ENCODE measurements at places on chromosomes 12 and 14.

- no peak for DNase-seq
These were observed 5.8 kb upstream of the OVCH1 start for GRCh38 chr12:29503283-29503682.

- DNase-seq, result no peak
These were observed 18.6 kb downstream of the GSTZ1 start for GRCh38 chr14:77339407-77339806.

GRCh38 chr12:91896286-91897024, 249.2 kb downstream of the BTG1 start:
- DNase-seq, result no peak

DNA sequence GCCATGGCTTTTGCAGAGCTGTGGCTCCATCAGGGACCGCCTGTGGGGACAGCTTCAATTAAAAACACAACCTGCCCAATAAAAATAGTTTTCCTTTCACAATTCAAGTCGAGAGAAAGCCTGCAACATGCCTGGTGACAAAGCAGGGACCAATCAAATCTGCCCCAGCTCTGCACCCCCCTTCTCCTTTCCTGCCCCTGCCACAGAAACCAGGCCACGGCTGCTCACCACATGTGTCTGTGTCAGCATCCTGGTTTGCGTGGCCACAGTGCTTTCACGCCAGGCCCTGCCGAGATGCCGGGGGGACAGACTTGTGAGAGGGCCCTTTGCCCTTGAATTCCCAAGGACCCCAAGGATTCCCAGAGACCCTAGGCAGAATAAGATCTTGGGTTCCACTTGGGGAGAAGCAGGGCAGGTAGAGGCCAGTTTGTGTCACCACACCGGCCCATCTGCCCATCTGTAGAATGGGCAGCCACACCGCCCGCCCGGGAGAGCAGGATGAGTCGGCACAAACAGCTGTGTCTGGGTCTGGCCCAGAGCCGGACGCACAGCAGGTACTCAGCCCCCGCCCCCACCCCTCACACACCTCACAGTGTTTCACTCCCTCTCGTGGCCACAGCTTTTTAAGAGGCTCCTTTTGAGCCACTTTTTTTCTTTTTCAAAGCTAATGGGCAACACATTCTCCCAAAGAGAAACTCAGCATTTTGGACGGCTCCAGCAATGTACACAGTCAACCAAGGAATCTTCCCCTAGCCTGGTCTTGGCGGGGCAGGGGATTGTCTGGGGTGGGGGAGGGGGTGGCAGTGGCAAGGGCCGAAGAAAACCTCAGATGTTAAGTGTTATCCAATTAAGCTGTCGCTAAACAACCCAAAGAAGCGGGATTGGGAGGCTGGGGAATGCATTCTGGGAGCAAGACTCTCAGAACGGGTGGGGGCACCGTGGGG, 41.5 kb downstream of the BCL11B start:
- peak; percentile 91 for DNase-seq

DNA sequence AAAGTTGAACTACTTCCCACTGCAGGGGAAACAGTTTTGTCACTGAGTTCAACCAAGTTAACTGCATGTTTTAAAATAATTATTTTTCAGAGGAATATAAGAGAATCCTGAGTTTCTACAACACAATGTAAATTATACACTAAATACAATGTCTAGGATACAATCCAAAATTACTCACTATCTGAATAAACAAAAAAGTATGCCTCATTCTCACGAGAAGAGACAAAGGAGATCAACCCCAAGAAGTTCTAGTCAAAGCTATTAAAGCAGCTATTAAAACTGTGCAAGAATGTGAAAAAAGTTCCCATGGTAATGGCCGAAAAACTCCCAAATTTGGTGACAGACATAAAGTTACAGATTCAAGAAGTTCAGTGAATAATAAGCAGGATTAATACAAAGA, 8.8 kb upstream of the KCNK13 start:
- no peak for DNase-seq

GRCh38 chr12:4143896-4144295, 129.7 kb upstream of the CCND2 start:
- peak; percentile 67 for DNase-seq

DNA sequence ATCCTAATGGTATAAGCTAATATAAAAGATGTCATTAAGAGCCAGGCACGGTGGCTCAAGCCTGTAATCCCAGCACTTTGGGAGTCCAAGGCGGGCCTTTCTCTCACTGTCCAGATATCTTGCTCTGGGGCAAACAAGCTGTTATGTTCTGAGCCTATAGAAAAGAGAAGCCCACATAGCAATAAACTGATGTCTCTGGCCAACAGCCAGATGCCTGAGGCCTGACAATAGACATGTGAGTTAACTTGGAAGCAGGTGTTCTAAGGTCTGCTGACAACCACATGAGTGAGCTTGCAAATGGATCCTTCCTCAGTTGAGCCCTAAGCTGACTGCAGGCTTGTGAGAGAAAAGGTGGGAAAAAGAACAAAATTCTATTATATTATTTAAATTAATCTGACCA, 25.0 kb downstream of the YAF2 start:
- DNase-seq, result no peak

DNA sequence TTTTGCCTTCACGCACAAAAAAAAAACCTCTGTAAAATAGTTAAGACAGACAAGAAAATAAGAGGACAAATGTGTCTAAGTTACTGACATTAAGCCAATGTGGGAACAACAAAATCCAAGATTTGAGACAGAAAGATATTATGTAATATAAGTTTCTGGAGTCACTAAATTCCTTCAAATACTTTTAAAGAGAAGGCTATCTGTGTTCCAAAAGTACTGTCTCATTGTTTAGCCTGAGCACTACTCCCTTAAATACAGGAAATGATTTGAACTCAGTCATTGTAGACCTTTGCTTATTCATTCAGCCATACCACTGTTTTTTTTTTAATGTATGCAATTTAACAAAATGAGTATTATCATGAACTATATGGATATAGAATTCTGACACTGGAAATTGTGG, 82.7 kb upstream of the KITLG start:
- DNase-seq, result no peak

GRCh38 chr14:103198131-103199105, 75.2 kb downstream of the TNFAIP2 start:
- DNase-seq, result no peak

- DNase-seq, result no peak
These were observed 27.6 kb downstream of the EVL start for GRCh38 chr14:100092832-100093231.

GRCh38 chr12:31900271-31900670, 58.9 kb upstream of the RESF1 start:
- no peak for DNase-seq

GRCh38 chr14:88352698-88353097, 29.6 kb upstream of the KCNK10 start:
- no peak for DNase-seq

GRCh38 chr12:62267480-62267879, 7.3 kb downstream of the USP15 start:
- no peak for DNase-seq

- peak; percentile 71 for DNase-seq
These were observed 594 bp downstream of the ARHGDIB start for GRCh38 chr12:14960548-14961465.

GRCh38 chr14:68694516-68695235, 98.2 kb downstream of the ZFP36L1 start:
- DNase-seq, result no peak

DNA sequence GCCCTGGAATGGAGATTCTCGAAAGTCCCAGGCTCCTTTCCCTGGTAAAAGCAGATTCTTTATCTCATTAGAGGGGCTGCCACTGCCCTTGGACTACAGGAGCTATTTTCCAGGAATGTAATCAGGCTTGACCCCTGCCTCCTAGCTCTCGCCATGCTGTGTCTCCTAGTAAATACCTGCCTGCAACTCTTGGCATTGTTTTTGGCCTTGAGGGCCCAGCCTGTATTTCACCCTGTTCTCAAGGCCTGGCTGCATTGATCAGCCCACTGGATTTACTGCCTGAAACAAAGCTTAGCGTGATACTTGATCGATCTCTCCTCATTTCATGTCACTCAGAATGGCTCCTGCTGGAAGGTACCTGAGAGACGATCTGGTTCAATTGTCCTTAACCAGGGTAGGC, 273.7 kb downstream of the CACNA1C start:
- no peak for DNase-seq

DNA sequence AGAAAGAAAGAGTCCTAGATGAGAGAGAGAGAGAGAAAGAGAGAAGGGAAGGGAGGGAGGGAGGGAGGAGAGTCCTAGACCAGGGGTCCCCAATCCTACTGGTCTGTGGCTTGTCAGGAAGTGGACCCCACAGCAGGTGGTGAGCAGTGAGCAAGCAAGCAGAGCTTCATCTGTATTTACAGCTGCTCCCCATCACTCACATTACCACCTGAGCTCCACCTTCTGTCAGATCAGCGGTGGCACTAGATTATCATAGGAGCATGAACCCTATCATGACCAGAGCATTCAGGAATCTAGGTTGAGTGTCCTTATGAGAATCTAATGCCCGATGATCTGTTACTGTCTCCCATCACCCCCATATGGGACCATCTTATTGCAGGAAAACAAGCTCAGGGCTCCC, 39.2 kb upstream of the AMN1 start:
- DNase-seq, result no peak

GRCh38 chr12:69884386-69884785, 59.4 kb downstream of the MYRFL start:
- DNase-seq, result no peak

DNA sequence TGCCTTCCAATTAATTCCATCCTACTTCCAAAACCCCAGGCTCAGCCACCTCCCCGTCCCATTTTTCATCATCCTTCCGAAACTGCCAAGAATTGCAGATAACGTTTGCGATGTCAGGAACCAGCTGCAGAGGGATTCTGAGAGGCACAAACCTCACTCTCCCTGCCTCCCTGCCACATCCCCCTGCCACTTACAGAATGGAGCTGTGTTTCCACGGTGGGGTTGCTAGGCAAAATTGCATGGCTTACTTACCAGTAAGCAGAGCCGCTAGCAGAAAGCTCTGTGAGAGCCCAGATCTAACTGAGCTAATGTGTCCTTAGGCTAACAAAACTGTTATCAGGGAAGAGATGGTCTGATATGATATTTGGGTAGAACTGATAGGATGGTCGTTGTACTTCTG, 127.4 kb downstream of the KCNK10 start:
- DNase-seq, result no peak

GRCh38 chr14:104820669-104821228, 19.8 kb downstream of the ZBTB42 start:
- DNase-seq, result no peak

DNA sequence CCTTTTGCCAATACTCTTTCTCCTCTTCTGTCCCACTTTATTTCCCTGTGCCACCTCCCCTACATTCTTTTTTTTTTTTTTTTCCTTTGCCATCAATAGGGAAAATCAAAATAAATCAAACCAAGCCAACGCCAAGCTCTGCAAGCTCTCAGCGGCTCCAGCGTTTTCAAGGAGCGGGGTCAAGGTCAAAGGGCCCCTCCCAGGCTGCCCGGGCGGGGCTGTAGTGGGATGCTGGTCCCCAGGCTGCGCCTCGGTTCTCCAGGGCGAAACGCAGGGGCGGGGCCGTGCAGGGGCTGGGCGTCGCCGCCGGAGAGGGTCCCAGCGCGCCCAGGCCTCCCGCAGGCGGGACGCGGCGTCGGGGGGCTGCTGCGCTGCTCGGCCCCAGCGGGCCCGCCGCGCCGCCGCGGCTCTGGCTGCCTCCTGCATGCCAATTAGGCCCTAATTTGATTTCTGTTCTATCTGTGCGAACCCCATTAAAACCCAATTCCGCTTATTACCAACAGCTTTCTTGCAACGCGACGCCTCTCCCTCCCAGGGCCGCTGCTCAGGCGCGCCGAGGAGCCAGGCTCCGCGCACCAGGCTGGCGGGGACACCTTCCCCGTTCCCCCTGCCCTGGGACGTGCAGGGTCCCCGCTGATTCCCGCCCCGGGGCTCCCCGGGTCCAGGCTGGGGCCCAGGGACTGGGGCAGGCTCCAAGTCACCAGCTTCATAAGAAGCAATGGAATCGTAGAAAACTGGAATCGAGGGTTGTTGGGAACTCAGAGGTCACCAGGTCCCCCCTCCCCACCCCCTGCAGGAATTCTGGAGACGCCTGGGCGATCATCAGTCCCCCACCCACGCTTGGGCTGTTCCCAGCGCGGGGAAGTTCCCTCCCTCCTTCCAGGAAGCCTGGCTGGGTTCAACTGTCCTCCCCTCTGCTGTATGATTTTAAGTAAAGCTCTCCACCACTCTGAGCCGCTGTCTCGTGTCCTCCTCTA, 50.7 kb upstream of the MAP1LC3B2 start:
- peak; percentile 23 for DNase-seq

DNA sequence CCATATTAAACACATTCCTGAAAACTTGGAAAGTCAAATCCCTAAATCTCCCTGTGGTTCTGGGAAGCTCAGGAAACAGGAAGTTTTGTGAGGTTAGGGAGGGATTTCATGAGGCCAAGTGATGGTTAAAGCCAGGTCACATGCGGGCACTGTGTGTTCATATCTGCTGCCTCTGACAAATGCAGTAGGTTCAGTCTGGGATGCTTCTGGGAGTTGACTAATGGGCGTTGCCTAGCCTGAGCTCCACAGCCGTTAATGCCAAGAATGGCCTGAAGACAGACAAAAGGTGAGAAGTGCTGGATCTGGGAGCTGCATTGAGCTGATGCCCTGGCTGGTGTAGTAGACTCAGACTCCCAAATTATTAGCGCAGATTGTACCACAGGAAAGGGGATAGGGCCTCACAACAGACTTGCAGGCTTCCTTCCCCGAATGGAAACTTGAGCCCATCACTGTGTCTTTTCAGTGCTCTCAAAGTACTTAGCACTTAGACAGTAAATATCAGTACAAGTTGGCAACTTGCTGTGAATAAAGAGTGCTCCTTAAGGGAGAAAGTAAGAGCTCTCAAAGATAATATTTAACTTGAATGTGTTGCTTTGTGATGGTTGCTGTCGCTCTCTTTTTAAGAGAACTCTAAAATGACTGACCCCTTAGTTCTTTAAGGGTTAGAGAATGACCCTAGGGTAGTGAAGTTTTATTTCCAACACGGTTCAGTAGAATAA, 17.3 kb downstream of the GSG1 start:
- no peak for DNase-seq

DNA sequence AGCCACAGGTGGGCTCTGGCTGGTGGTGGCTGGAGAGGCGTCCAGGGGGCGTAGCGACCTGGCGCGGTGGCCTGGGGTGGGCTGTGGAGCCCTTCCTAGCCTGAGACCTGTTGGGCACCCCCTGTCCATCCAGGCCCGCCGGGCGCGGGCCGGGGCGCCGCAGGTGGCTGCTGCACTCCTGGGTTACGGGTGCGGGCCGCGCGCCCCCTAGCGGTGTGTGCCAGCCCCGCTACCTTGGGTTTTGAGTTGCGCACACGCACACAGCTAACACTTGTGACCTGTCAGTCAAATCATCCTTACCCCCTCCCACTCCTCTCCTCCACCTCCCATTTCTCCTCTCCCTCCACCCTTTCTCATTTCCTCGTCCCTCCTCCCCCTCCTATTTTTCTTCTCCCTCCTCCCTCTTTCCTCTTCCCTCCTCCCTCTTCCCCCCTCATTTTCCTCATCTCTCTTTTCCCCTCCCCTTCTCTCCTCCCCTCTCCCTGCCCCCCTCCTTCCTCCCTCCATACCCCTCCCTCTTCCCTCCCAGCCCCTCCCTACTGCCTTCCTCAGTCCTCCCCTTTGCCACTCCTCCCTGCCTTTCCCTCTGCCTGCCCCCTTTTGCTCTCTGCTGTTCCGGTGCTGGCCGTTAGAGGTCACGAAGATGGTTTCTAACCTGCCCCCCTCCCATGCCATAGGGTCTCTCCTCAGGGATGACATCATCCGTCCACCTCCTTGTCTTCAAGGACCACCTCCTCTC, 2.3 kb downstream of the MEG3 start:
- DNase-seq, result peak; percentile 9
